Right ventricle myocardium superior (tissue), 1 donor: ENCODE measurements at places on chromosomes 12 and 14. TPM values are rescaled to one million over a fixed set of nuclear protein-coding genes. Genes with fewer than 3 reads are reported as not detected.

NPFF gene
- total RNA-seq = not detected

KIF26A gene
- total RNA-seq = 6.3 TPM

DNA sequence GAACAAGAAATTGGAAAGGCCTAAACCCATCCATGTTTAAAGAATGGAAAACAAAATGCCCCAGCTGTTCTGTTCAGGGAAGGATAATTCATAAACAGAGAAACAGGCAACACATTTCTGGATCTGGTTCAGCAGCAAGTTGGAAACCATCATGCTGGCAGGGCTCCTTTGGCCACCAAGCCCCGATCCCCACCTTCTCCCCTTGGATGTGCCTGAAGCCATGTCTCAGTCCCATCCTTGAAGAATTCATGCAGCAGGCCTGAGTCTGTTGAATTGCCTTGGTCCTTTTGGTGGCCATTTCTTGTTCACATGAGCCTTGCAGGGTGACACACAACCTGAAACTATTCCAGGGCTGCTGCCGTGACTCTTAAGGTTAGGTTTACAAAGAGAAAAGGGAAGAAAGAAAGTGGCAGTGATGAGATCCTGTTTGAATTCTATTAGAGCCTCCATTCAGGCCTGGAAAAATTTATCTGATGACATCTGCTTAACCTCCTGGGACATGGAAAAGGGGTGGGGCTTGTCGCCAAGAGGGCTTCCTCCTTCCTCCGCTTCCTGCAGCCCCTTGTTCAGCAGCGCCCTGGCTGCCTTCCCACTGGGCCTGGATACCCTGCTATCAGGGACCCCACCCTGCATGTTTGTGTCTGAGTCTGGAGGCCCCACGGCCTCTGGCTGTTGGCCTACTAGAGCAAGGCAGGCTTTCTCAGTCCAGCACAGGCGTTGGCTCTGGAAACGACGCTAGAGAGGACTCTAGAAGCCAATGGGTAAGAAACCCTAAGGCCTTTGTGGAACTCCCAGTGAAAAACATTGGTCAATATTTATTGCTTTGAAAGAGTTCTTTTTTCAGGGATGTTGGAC lies 341.9 kb downstream of the C12orf75 start:
- peak; percentile 90 for DNase-seq

- DNase-seq = no peak
Observed at GRCh38 chr14:22536853-22537338, 52.1 kb downstream of the DAD1 start.

DNA sequence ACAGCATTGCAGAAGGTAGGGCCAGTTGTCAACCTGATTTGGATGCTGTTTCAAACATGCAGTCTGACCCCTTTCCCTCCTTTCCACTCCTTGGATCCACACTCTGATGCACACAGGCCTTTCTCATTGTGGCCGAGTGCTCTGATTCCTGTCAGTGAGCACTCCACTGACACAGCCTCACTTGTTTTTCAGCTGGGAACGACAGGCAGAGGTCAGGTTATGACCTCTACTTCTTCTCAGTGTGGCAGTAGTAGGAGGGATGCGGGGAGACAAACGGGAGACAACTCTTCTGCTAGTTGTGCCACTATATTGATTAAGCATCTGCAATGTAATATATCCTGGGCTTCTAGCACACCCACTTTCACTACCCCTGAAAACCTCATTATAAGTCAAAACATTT lies 61.8 kb downstream of the DERA start:
- DNase-seq = no peak
